Cortex of kidney (tissue), 1 donor: ENCODE measurements at places on chromosomes 7 and 10.

DNA sequence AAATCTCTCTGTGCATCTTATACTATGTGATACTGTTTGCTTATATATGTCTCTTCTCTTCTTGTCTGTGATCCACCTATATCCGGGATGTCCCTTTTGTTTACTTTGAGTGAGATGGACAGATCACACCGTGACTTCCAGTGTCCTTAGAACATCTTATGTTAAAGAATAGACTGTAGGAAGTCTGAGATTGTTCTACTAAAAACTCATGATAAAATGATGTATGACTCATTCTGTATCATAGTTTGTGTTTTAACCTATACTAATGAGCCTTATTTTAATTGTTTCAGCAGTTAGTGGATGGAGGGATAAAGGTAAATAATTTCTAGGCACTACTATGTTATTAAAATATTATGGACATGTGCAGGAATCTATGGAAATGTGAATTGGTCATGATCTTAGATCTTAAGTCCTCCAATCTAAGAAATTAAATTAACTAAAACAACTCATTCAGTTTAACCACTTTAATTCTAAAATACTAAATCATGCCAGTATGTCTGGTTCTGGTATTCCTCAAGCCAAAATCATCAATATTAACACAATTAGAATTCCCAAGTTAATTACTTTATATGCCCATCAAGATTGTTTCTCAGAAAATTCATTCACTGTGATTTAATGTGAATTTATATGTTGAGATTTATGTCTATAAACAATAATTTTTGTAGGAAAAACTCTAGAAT, 32.0 kb downstream of the ITGB8 start:
- no peak for DNase-seq

DNA sequence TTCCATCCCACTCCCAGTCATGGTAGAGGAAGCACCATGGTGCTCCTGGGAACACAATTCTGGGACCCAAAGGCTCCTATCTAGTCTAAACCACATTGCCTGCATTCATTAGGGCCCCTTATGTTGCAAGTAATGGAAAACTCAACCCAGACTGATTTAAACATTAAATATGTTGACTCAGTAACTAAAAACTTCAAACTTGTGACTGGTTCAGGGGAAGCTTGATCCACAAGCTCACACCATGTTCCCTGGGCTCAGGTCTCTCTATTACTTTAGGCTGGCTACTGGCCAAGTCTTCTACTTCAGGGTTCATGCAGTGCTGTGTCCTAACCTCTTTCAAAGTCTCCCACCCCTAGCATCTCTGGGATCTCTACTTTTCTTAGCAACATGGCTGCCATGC, 13.1 kb downstream of the WNT16 start:
- DNase-seq, result no peak

- no peak for DNase-seq
Measured at GRCh38 chr7:36131026-36131425, 22.0 kb upstream of the EEPD1 start.

DNA sequence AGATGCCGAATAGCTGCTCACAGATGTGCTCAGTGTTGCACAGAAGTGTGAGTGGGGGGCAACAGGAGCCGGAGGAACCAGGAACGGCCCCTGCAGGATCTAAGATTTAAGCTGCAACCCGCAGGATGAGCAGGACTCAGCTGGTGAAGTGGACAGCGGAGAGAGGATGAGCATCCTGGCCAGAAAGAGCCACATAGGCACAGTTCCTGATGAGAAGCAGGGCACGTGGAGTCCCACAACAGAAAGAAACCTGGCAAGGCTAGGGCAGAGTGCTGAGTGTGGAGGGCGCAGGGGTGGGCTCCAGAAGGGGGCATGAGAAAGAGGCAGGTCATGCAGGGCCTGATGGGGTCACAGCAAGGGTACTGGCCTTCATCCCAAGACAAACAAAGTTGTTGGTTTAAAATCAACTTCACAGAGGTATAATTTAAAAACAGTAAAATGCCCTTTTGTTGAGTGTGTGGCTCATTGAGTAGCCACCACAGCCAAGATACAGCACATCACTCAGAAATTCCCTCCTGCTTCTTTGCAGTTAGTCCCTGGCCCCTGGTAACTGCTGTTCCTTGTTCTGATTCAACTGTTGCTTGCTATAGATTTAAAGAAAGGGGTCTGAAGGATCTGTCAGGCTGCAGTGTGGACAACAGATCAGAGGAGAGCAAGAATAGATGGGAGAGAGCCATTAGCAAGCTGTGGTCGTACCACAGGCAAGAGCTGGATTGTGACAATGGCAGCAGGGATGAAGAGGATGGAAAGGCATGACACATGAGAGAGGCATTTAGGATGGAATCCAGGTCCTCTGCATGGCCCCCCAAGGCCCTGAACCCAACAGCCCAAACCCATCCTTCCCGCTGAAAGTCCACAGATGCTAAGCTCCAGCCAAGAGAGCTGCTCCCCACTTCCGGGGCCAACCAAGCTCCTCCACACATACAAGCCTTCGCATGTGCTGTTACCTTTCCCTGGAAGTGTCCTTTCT, 53.1 kb upstream of the OSBPL3 start:
- no peak for DNase-seq

DNA sequence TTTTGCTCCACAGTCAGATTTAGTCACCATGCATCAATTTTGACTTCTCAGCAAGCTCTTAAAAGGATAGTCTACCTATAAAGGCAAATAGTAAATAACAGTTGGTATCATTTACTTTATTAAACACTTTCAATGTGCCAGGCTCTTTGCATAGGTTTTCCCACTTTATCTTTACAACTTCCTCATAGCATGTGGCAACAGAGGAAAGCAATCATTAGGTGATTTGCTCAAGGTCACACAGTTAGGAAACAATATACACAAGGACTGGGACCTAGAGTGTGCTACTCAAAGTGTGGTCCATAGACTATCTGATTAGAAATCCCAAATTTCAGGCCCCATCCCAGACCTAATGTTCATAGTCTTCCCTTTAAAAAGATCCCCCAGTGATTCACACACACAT, 212.3 kb downstream of the MTERF1 start:
- no peak for DNase-seq

GRCh38 chr7:105743351-105744090, 132.9 kb downstream of the ATXN7L1 start:
- no peak for DNase-seq

- no peak for DNase-seq
Measured at GRCh38 chr10:47143072-47143471, 156.9 kb upstream of the GDF10 start.

DNA sequence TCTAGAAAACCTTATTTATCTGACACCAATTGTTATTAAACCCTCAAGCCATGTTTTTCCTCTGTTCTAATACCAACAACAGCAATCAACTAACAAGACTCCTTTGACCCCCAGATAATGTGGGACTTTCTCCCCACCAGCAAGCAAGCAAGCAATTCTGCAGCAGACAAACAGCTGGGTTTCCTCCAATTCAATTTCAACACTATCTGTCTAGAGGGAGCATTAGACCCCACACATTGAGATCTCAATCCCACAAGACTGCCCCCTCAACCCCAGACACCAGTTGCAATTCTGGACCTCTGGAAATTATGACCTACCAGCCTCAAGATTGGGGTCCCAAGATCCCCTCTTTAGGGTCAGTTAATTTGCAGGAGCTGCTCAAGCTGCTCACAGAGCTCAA, 89.4 kb upstream of the TMEM26 start:
- DNase-seq, result no peak

DNA sequence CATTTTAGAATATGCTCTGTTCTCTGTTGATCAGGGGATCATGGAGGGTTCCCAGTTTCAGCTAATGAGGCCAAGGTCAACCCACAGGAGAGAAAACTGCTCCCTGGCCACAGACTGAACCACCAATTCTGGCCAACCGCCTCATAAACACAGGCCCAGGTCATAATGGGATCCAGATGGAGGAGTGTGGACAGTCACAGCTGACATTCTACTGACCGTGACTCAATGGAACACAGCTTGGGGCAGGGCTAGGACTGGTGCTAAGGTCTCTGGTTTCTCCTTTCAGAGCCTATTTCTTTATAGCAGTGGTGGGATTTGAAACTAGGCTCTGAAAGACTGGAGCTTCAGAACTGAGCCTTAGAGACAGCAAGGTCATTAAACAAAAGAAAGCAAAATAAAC, 68.3 kb downstream of the HIPK2 start:
- no peak for DNase-seq

GRCh38 chr10:2631557-2632205, 435.7 kb upstream of the PFKP start:
- DNase-seq, result no peak

DNA sequence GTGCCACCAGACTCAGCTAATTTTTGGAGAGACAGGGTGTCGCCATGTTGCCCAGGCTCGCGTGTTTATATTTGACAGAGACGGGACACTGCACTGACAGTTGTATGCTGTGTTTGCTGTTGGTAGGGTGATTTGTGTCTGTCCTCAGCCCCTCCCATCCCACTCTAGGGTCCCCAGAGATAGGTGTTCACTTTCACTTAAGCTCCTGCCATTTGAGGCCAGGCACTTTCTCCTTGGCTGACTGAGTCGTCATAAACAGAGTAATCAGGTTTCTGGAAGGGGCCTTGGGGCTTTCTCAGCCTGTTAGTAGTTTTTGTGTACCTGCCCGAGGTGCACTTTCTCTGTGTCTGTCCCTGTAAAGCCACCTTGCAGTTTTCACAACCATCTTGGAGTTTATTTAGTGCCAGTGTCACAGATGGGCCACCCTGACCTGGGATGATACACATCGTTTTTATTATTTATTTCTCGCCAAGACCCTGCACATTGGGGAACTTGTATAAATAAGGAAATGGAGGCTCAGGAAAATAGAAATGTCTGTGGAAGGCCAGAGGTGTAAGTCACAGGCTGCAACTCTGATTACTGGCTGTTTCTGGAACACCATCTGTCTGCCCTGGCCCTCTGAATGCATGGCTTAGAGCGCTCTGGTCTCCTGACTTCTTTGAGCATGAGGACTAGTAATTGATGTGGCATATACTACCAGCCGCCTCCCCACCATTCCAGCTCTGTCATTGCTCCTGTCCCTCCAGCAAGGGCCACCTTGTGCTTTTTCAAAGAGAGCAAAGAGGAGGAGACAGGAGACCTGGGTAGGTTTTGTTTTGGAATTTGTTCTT, 81.9 kb upstream of the PDCD4 start:
- DNase-seq, result no peak

DNA sequence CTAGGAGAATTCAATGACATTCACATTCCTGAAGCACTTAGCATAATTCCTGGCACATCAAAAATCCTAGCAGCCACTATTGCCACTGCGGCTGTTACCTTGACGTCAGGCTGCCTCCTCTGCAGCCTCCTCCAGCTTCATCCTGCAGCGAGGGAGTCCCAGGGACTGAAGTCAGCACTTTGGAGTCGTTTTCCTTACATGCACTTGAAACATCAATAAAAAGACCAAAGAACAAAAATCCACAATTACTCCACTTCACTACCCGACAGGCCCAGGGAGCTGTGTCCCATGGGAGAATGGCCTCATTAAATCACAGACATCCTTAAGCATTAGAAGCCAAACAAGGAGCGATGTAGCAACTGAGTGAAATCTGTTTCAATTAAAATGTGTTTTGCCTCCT, 48.6 kb upstream of the NANOS1 start:
- DNase-seq, result no peak

DNA sequence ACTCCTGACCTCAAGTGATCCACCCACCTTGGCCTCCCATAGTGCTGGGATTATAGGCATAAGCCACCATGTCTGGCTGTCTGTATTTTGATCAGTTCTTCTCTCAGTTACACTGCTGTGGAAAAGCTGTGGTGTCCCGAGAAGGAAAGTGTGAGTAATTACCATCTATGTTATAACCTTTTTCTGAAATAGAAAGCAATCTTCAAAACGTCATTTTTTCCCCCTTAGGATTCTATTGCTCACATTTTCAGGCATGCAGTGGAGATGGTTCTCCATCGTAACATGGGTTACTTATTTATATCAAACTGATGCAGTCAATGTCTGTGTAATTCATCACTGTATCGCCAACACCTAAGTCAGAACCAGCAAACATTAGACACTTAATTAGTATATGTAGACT, 103.5 kb upstream of the FAM3C start:
- no peak for DNase-seq

DNA sequence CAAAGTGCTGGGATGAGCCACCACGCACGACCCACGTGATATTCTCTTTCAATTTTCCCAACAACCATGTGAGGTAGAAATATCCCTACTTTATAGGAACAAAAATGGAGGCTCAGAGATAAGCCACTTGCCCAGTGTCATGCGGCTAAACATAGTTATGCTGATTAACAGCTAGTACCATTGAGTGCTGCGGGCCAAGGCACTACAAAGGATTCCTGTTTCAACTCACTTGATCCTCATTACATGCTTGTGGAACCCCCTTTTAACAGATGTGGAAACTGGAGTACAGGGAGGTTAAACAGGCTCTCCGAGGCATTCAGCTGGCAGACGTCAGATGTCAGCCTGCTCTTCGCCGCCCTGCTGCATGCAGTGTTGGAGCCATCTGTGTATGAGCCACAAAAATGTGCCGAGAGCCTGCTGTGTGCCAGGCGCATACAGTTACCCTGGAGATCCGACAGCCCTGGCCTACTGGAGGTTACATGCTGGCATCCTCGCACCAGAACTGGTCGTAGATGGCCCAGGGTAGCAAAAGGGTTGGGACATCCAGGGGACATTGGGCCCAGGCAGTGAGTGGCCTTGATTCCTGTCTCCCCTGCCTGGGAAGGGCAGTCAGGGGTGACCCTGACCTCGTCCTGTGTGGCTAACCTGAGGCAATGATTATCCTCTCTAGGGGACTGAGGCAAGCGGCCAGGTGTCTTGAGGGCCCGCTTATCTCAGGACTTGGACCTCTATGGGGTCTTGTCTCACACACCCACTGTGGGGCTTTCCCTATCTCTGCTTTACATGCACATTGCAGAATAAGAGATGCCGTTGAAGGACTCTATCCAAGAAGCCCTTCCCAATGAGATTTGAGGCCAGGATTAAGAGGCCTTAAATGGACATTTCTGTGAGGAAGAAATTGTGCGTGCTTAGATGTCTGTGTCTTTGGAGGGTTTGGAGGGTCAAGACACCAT, 18.5 kb upstream of the SRGN start:
- peak; percentile 16 for DNase-seq

GRCh38 chr7:68706291-68706690, 892.0 kb upstream of the AUTS2 start:
- DNase-seq, result no peak

DNA sequence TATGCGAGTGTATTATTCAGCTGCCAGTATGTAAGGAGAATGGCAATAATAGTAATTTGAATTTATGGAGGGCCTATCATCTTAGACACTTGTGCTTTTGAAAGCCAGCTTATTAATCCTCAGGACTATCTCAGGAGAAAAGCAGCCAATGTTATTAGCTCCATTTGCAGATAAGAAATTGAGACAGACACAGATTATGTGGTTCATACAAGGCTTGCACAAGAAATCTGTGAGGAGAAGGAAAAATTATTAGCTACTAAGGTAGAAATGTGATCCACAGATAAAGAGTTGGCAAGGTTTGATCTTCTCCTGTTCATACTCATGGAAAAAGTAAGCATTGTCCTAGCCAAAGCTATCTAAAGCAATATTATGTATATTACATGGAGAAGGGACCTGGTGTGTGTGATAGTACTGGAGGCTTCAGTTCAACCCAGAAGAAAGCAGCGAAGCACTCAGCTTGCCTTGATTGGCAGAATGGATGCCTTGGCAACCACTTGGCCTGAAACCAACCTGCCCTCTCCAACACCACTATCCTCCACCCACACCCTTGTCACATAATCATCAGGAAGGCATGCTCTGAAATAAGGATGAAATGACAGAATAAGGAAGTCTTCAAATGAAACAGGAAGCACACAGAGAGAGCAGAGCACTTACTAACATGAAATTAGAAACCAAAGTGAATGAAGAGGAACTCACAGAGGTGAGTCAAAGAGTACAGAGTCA, 18.0 kb downstream of the MACC1 start:
- DNase-seq, result no peak

GRCh38 chr7:154857728-154858681, 144.9 kb downstream of the PAXIP1 start:
- no peak for DNase-seq
